ENCODE measurements at places on chromosomes 3 and 15. TPM values are rescaled to one million over a fixed set of nuclear protein-coding genes. Genes with fewer than 3 reads are reported as not detected.

ARHGEF3 gene
- total RNA-seq = 28.5 TPM

AGBL1 gene
- 0.13 TPM for total RNA-seq

RBM5 gene
- total RNA-seq = 131 TPM

CYP11A1 gene
- 0.49 TPM for total RNA-seq

COLQ gene
- 1.4 TPM for total RNA-seq

CCDC9B gene
- total RNA-seq = 28.6 TPM

HCN4 gene
- 0.04 TPM for total RNA-seq

RLBP1 gene
- total RNA-seq = not detected

SNURF gene
- 1.9 TPM for total RNA-seq

PDE8A gene
- 23.1 TPM for total RNA-seq

ADGRG7 gene
- not detected for total RNA-seq

MAN2C1 gene
- 199 TPM for total RNA-seq

ST8SIA2 gene
- not detected for total RNA-seq

DPPA2 gene
- total RNA-seq = not detected

BLM gene
- 2.0 TPM for total RNA-seq

TP63 gene
- total RNA-seq = 373 TPM

GANC gene
- total RNA-seq = 22.4 TPM

THSD4 gene
- 9.3 TPM for total RNA-seq

ARGFX gene
- total RNA-seq = not detected

GLDN gene
- 5.0 TPM for total RNA-seq

GAP43 gene
- total RNA-seq = not detected

CX3CR1 gene
- 1.3 TPM for total RNA-seq

LINGO1 gene
- total RNA-seq = 4.4 TPM

NOX5 gene
- total RNA-seq = 0.29 TPM

CD80 gene
- total RNA-seq = not detected

RFTN1 gene
- 25.6 TPM for total RNA-seq

KCNMB2 gene
- not detected for total RNA-seq

PTX3 gene
- 8.0 TPM for total RNA-seq

LTK gene
- 0.52 TPM for total RNA-seq

TGM4 gene
- 1.3 TPM for total RNA-seq

TMEM207 gene
- total RNA-seq = not detected

ECE2 gene
- not detected for total RNA-seq

CIDEC gene
- total RNA-seq = 6.0 TPM

MEX3B gene
- 0.13 TPM for total RNA-seq

MEIS2 gene
- 18.5 TPM for total RNA-seq

SLC24A5 gene
- 6.1 TPM for total RNA-seq

GSK3B gene
- 47.2 TPM for total RNA-seq

ANKRD28 gene
- total RNA-seq = 38.6 TPM

LRRC31 gene
- not detected for total RNA-seq

PARP9 gene
- 10.1 TPM for total RNA-seq

SH2D7 gene
- not detected for total RNA-seq

PLA2G4F gene
- 176 TPM for total RNA-seq

WDR72 gene
- total RNA-seq = 1.0 TPM

CNTN4 gene
- 1.8 TPM for total RNA-seq

All from lower leg skin (tissue), 4 donors.